DMS153 (cell line): ENCODE measurements at places on chromosomes 11 and 22.
A peak's percentile ranks its signal among the peaks of the same experiment; 100 is the strongest.

DNA sequence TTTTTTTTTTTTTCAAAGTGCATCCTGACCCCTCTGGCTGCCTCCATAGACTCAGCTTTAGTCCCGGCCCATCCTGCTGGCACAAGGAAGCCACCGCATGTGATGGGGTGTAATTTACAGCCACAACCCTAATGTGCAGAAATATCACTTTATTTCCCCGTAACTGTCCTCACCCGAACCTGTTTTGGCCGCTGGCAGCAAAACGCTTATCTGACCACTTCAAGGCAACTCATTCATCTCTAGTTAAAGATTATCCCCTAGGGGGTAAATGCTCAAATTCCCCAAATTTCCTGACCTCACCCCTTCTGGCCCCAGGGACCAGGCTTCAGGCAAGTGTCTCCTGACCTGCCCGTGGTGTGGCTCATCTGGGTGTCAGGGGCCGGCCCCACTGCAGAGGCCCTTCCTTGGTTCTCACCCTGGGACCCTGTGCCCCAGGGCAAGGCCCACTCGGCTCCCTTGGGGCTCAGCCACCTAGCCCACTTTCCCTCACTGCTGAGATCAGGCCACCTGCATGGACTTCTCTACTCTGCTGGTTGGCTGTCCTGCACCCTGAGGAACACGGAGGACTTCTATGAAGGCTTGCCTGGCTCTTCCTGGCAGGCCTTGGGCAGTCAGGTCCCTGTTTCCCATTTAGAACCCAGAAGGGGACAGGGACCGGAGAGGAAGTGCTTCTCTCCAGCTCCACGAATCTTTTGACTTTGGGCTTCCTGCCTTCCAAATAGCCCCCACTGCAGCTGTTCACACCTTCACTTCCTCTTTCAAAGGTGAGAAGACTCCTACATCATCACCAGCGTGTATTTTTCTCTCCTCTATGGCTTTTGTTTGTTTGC, 53.3 kb downstream of the WNT11 start:
- peak; percentile 27 for DNase-seq

GRCh38 chr22:38239101-38239761, 33.6 kb downstream of the TMEM184B start:
- no peak for DNase-seq

DNA sequence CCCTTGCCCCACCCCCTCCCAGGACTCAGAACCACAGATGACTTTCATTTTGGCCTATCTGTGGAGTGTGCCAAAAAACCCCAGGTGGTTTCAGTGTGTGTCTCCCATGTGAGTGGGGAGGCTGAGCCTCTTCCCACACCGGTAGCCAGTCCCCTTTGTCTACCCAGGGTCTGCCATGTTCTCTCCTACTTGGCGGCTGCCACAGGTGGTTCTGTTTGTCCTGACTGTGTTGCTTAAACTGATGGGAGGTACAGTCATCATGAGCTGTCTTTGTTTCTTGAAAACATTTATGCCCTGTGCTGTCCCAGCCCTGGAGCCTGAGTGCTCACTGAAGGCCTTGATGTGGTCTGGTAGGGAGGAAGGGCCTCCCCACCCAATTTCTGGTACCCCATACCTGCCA, 39.7 kb upstream of the SUSD2 start:
- no peak for DNase-seq

DNA sequence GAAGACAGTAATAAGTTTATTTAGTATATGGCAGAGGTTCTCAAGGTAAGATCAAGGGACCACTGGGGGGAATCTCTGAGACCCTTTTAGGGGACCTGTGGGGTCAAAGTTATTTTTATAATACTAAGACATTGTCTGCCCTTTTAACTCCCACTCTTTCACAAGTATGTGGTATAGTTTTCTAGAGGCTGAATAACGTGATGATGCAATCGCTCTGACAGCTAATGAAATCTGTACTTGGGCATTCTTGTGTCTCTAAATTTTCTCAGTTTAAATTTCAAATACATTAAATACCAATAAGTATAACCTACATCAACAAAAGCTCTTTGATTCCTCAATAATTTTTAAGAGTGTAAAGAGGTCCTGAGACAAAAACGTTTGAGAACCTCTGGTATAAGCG, 147.9 kb downstream of the ATG16L2 start:
- no peak for DNase-seq
